ENCODE measurements at places on chromosomes 13 and 19. TPM values are rescaled to one million over a fixed set of nuclear protein-coding genes. Genes with fewer than 3 reads are reported as not detected.

DNA sequence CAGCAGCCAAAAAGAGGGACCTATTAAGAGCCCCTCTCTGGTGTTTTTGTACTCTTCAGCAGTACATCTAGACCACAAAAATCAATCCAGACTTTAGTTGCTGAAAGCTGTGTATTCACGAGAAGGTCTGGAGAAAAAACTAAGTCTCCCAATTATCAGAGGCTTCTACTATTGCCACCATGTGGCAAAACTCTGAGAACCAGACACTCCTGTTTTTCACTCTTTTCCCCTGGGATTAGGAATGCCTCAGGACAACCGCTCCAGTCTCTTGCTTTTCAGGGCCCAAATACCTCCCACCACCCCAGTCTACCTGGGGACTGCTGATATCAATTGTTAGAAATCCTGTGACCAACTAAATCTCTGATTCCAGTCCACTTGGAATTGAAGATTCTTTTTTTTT is 30.1 kb upstream of the OBI1 start:
- H3K36me3 ChIP-seq = no peaks in the 10 kb centered on the region
- H3K27me3 ChIP-seq = no peaks in the 10 kb centered on the region
- no peak overlapping the region for H3K27ac ChIP-seq
- H3K4me1 ChIP-seq = no peaks in the 10 kb centered on the region
- no peak for DNase-seq

GRCh38 chr13:45292176-45292575 is 48.8 kb downstream of the TPT1 start:
- no peaks in the 10 kb centered on the region for H3K27me3 ChIP-seq
- DNase-seq = no peak
- H3K4me1 ChIP-seq = no peaks in the 10 kb centered on the region
- H3K4me3 ChIP-seq = no peak overlapping the region
- peaks cover 5% of the 10 kb centered on the region for H3K36me3 ChIP-seq

DNA sequence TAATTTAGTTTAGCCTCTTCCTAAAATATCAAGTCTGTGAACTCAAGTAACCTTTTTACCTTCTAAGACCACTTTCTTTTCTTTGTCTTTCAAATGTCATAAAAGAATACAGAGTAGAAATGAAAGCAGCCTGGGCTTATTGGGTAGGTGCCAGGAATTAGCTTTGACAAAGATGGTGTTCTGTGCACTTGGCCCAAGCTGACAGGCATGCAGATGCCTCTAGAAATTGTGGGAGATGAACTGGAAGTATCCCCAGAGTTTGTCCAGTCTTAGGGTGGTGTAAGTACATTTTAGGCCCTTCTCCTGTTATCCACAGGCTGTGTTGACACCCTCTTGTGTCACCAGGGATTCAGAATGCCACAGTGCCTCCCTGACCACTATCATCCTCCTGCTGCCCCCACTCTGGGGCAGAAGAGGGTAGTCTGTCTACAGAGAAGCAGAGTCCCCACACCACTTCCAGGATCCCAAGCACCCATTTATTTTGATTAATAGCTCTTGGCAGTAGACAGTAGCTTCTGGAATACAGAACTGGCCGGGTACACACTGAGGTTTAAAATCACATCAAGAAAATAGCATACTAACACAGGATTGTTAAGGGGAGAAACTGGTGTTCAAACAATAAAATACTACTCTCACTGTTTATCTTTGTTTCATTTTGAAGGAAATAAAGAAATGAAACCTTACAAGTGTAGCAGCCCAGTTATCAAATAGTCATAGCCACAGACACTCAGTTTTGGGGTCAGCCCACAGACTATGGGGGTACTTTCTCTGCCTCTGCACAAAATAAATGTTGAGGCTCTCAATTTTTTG is 343.2 kb downstream of the KCNRG start:
- H3K27me3 ChIP-seq = no peaks in the 10 kb centered on the region
- no peak for DNase-seq
- H3K4me3 ChIP-seq = no peak overlapping the region
- H3K27ac ChIP-seq = peak overlapping the region; percentile 53

GRCh38 chr13:33100886-33101285 is 84.7 kb downstream of the KL start:
- DNase-seq = no peak
- no peak overlapping the region for H3K27ac ChIP-seq
- no peak overlapping the region for H3K4me3 ChIP-seq
- H3K4me1 ChIP-seq = no peaks in the 10 kb centered on the region
- no peaks in the 10 kb centered on the region for H3K27me3 ChIP-seq

DNA sequence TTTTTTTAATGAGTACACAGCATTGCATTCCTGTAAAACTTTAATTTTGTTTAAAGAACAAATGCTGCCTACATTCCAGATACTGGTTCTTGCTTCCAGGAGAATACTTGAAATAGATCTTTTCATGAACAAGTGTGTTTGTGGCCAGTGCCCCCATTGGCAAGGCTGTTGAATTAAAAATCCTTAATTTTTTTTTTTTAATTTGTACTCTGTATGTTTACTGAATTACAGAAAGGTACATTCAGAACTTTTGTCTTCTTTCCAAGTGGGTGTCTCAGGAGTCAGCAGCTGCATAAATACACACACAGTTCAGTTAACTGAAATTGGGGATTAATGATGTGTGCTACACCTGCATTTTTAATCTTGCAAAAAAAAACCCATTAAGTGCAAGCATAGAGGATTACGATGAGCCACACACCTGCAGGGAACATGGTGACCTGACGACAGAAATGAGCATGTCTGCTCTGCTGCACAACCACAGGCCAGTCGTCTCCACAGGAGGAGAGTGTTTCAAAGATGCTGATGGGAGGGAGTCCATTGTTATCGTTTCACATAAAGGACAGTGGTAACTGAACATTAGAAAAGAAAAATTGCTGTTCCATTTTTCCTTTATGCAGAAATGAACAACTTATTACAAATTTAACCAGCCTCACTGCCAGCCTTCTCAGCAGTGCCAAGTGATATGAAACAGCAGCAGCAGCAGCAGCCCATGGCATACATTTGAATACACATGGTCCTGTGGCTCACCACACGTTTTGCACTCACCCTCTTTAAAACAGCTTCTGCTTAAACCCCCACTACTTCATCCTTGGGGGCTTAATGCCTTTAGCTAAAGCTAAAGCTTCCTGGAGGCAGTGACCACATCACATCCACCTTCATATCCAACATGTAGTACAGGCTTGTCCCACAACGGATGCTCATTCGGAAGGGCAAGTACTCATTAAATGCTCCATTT is 72.3 kb upstream of the RFC3 start:
- no peak for DNase-seq
- H3K4me3 ChIP-seq = no peak overlapping the region
- peaks cover 11% of the 10 kb centered on the region for H3K4me1 ChIP-seq
- no peaks in the 10 kb centered on the region for H3K36me3 ChIP-seq
- H3K27me3 ChIP-seq = no peaks in the 10 kb centered on the region

DNA sequence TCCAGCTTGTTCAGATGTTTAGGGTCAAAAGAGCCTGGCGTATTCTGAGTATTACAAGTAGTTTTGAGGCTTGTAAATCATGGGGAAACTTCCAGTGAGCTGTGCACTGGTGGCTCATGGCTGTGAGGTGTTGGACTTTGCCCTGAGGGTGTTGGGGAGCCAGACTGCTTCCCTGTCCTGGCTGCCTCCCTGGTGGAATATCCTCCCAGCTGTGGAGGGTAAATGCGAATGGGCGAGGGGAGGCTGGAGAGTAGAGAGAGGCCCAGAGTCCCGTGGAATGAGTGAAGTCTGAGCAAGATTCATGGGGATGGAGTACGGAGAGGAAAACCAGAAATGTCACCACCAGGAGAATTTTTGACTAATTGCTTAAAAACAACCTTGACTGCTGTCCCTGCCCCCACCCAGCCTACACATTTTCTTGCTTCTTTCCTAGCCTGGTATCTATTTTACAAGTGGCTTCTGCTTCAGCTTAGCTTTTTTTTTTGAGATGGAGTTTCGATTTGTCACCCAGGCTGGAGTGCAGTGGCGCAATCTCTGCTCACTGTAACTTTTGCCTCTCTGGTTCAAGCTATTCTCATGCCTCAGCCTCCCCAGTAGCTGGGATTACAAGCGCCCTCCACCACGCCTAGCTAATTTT is 3.7 kb downstream of the SNRPA start:
- peak overlapping the region; percentile 31 for H3K4me3 ChIP-seq
- no peaks in the 10 kb centered on the region for H3K27me3 ChIP-seq
- no peak overlapping the region for H3K27ac ChIP-seq
- H3K4me1 ChIP-seq = peaks cover 51% of the 10 kb centered on the region
- peaks cover 27% of the 10 kb centered on the region for H3K36me3 ChIP-seq

- DNase-seq = no peak
- no peak overlapping the region for H3K4me3 ChIP-seq
- no peaks in the 10 kb centered on the region for H3K36me3 ChIP-seq
- no peaks in the 10 kb centered on the region for H3K4me1 ChIP-seq
- H3K27ac ChIP-seq = no peak overlapping the region
These were observed 54.3 kb downstream of the CELF5 start for GRCh38 chr19:3278749-3279148.

LMTK3 gene
- total RNA-seq = 4.5 TPM

FFAR3 gene
- not detected for total RNA-seq

RDH8 gene
- total RNA-seq = not detected
